Fibroblast of skin of left quadriceps (primary cell): ENCODE measurements at places on chromosomes 5 and 9.

DNA sequence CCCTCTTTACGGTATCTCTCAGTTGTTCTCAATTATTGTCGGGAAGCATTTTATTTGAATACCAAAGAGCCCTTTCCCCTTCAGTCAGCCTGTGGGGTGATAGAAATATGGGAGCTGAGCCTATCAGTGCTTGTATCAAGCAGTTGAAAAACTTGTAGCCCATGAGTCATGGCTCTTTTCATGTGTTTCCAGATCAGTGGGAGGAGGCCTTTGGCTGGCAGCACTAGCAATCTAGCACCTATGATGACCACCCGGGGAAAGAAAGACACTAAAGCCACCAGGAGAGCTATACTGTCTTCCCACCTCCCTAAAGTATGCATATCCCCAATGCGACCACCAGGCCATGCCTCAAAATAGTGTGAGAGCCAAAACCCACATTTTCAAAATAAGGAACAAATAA is 696.9 kb upstream of the C9orf72 start:
- DNase-seq = no peak

DNA sequence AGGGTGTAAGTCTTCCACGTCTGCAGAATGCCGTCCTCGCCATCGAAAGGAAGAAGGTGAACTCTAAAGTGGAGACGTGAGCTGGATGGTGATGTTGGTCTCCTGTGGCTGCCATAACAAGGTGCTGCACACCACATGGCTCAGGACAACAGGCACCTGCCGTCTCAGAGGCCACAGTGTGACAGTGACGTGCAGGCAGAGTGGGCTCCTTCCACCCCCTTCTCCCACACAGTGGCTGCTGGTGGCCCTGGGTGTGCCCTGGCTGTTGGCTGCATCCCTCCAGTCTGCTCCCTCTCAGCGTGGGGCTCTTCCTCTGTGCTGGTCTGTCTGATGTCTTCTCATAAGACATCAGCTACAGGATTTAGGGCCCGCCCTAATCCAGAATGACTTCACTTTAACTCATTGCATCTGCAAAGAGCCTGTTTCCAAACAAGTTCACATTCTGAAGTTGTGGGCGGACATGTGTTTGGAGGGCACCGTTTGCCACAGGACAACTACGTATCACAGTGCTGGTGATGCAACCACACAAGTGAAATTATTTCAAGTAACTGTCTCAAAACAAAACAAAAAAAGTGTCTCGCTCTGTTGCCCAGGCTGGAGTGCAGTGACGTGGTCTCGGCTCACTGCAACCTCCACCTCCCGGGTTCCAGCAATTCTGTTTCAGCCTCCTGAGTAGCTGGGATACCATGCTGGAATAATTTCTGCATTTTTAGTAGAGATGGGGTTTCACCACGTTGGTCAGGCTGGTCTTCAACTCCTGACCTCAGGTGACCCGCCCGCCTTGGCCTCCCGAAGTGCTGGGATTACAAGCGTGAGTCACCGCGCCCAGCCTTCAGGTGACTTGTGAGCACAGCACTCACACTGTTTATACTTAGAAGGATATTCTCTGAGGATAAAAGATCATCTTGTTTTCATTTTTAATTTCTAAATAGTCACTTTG is 31.2 kb upstream of the CLPTM1L start:
- DNase-seq = no peak

DNA sequence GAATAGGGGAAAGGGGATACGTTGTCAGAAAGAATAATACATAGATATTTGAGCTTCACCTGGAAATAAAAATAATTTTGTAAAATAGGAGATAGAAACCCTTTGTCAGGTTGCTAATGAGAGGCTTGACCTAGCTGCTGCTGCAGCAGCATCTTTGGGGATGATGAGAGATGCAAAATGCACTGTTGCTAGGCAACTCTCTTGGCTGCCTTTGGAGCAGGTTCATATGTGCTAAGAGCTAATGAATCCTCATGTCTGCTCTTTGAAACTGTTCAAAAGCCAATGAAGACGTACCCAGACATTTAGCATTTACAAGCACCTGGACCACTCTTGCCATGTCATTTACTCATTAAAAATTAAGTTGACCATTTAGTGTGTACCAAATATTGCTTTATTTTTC is 121.7 kb downstream of the FOCAD start:
- no peak for DNase-seq

DNA sequence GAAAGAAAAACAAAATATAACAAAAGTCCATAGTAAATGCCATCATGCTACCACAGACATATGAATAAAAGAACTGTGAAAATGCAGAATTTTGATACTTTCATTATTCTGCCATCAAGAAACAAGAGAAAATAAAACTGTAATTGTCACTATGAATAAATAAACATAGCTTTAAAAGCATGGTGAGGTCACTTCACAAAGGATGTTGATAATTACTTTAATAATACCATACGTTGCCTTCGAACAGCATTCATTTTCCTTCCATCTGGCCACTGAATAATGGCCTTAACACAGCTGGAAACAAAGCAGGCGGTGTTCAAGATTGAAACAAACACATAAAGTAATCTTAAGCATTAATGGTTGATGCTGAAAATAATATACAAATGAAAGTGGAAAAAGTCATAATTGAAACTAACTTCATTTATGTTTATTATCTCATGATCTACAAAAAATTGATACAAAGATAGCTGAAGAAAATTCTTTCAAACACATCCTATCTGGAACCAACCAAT is 102.0 kb downstream of the AGTPBP1 start:
- DNase-seq = no peak

GRCh38 chr9:127776195-127776923 is 2.1 kb downstream of the SH2D3C start:
- no peak for DNase-seq

DNA sequence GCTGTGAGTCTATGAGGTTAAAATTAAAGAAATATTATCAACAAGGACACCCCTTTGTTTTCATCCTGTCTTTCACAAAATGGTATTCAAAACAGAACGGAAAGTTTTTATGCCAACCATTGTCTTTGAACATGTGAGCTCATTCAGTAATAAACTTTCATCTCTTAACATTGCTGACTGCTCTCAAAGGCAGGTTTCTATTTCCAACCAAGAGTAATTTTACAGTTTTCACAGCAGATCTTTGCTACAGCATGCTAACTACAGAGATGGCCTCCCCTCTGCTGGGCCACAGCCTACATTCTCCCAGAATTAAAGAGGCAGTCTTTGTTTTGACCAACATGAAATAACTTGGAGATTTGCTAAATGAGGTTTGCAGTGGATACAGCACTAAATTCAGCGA is 101.5 kb downstream of the DMRT2 start:
- no peak for DNase-seq

DNA sequence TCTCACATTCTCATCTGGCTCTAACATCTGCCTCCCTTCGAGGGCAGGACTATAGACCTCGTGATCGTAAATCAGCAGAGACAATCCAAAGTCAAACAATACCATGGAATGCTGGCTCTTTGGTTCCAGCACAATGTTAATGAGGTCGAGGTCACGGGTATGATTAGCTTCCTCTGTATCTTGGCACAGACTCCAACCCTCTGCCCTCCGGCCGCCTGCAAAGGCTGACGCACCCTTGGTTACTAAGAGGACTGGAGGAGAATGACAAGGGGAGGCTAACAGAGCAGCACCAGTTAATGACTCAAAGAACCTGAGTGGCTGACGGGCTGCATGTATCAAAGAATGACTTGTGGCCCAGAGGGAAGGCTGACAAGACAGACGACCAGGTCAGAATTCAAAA is 10.1 kb downstream of the LHFPL2 start:
- DNase-seq = no peak

DNA sequence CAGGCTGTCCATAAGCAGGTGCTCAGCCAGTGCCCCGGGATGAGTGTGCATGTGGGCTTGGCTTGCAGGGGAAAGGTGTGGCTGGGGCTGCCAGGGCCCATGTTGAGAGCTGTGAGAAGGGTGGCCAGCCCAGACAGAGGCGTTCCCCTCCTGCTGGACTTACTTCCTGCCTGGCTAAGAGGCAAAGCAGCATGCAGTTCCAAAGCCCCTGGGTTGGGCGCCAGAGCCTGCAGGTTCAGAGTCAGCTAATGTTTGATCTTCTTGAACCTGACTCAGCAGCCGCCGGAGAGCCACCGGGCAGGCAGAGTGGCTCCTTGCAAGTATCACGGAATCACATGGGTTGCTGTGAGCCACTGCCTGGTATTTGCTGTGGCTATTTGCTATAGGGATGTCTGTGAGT is 168.4 kb upstream of the MAP1B start:
- no peak for DNase-seq

DNA sequence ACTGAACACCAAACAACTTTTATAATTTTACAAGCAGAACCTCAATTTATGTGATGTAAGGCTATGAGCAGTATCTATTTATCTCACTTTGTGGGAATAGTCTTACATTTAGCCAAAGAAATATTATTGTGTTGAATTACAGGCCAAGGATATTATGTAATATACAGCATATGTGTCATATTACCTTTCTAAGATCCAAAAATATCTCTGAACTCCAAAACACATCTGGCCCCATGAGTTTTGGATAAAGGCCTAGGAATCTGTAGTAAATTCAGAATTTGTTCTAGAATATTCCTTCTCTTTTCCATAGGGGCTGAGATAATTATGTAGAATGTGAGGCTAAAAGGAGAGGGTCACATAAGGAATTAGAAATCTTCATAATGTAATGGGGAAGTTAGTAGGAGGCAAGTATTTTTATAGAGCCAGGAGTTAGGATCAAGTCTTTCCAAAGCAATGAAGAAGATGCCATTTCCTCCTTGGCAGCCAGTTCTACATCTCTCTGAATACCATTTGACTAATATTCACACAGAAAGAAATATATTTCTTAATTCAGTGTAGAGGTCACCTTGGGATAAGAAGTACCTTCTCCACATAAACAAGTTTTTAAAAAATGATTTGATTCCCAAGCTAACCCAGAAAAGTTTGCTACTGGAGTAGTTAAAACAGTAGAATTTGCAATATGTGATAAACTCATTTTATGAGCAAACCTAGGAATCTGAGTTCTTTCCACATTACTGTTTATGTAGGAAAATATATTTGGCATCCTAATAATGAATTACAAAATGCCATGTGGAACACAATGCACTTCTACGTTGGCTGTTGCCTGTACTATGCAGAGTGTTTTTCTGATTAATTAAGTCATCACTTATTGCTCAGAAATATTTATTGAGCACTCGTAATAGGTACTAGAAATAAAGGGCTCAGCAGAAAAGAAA is 20.3 kb upstream of the GRAMD2B start:
- DNase-seq = no peak

GRCh38 chr9:111959468-111960359 is 63.1 kb downstream of the UGCG start:
- DNase-seq = no peak

GRCh38 chr5:166373817-166374216 is 1917.6 kb upstream of the WWC1 start:
- no peak for DNase-seq

- no peak for DNase-seq
Observed at GRCh38 chr9:126379661-126380360, 53.2 kb downstream of the MVB12B start.

GRCh38 chr5:163604013-163604412 is 98.6 kb downstream of the MAT2B start:
- DNase-seq = no peak

- no peak for DNase-seq
Observed at GRCh38 chr9:97510797-97511654, 9.6 kb downstream of the TMOD1 start.

GRCh38 chr5:171592076-171592475 is 172.6 kb downstream of the FGF18 start:
- DNase-seq = no peak

DNA sequence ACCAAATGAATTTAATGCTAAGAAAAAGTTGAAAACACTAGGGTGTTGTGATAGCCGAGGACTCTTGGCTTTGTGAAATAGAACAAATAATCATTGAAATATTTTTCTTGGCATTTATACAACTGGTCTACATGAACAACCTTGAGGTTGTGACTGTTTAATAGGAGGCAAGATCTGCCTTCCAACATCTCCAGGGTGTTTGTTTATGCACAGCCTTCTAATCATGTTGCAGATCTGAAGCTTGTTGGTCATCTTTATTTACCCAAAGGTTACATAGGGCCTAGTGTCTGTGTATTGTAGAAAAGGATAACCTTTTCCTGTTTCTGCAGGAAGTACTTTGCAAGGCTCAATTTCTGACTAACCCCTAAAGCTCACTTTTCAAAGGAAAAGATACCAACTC is 65.2 kb upstream of the RANBP3L start:
- no peak for DNase-seq

DNA sequence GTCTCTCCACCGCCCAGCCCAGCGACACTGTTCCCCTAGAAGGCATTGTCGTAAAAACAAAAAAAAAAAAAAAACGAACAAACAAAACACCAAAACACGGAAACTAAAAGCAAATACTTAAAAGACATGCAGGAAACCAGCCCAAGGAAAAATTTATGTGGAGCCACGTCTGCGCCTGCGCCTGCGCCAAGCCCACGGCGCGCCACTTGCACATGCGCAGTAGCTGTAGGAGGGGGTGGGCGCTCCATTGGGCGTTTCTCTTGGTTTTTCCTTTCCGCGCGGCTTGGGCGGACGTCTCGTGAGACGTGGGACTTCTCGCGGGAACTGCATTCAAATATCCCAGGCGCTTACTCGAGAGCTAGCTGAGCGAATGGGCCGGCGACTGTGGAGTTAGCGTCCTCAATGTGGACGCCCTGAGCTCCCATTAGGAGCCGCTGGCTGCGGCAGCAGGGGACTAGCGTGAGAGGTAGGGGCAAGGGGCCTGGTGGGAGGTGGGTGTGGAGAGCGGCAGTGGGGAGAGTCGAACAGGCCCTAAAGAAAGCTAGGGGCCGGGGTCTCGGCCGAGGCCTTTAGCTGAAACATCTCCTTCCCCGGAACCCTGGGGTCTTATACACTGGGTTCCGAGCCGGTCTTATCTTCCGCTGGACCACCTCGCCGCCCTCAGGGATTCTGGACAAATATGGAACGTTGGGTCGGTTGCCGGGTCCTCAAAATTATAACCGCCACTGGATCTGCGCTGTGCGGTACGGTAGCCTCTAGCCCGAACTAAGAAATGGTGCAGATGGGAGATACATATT is at the start of gene SPDL1:
TSS of gene SPDL1 (plus strand) at position 350 of the 797 bp plus-strand sequence. CDS start 4,644 bp downstream, outside the sequence.
- peak; percentile 93 for DNase-seq

GRCh38 chr9:96009223-96009602 is 133.7 kb downstream of the ERCC6L2 start:
- DNase-seq = no peak

- DNase-seq = no peak
Observed at GRCh38 chr5:67542479-67542878, 345.9 kb upstream of the CD180 start.

DNA sequence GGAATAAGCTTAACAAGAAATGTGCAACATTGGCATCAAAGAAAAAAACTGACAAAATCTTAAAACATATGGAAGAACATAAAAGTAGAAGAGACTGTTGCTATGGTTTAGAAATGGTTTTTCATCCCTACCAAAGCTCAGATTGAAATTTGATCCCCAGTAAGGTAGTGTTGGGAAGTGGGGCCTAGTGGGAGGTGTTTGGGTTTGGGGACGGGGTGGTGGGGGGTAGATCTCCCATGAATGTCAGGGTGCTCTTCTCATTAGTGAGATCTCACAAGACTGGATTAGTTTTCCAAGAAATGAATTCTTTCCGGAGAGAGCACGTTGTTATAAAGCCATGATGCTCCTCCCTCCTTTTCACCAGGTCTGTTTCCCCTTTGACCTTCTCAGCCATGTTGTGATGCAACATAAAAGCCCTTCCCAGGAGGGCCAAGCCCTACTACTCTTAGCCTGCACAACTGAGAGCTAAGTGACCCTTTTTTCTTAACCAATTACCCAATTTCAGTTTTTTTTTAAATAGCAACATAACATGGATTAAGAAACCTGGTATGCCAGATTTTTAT is 10.6 kb downstream of the TMEM167A start:
- no peak for DNase-seq

- DNase-seq = no peak
Observed at GRCh38 chr5:159697530-159697929, 218.8 kb upstream of the ADRA1B start.
